Activated CD4-positive, alpha-beta T cell treated with anti-CD3 and anti-CD28 coated beads, Interleukin-2, amount 10 ng/mL, durations not matched to agents 7 days and 5 days (primary cell): ENCODE measurements at places on chromosomes 4 and X.

DNA sequence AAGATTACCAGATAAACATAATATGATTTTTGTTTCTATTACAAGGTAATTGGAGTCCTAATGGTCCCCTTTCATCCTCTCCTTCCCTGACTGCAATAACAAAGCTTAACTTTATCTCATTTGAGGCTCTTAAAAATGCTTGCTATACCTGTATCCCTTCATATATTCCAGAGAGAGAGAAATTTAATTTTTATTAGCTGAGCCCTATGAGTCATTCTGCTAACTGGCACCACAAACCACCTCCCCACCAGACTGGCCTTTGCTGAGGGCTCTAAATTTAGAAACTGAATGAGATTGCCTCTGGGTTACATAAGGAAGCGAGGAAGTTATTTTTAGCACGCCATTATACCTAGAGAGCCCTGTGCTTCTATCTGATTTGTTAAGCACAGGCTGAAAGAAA lies 27.4 kb downstream of the CBLL2 start:
- no peak for DNase-seq

DNA sequence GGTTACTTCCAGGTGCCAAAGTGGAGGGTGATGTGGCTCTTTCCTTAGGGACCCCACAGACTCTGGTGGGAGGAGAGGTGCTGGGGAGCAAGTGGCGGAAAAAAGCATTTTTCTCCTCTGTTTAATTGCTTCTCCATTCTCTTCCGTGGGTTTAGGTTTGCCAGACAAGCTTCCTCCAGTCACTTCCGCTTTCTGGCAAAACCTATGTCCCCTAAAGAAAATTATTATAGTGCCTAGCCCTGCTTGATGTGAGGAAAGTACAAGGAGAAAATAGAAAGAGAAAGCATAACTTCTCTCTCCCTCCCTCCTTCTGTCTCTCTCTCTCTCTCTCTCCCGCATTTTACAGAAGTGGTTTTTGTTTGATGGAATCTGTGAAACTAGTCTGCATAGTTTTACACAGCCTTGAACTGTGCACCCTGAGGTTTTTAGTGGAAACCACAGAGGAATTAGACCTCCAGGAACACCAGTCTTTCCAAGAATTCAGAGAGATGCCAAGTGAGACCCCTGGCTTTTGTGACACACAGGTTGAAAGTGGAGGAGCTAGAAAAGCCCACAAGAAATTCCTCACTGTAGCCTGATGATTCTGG lies 231.1 kb upstream of the ANXA3 start:
- DNase-seq, result no peak

DNA sequence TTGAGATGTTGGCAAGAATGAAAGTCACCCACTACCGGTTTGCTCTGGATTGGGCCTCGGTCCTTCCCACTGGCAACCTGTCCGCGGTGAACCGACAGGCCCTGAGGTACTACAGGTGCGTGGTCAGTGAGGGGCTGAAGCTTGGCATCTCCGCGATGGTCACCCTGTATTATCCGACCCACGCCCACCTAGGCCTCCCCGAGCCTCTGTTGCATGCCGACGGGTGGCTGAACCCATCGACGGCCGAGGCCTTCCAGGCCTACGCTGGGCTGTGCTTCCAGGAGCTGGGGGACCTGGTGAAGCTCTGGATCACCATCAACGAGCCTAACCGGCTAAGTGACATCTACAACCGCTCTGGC lies 12.3 kb downstream of the RPL9 start:
- DNase-seq, result no peak

GRCh38 chrX:80432863-80433262 lies 12.6 kb downstream of the TENT5D start:
- no peak for DNase-seq

DNA sequence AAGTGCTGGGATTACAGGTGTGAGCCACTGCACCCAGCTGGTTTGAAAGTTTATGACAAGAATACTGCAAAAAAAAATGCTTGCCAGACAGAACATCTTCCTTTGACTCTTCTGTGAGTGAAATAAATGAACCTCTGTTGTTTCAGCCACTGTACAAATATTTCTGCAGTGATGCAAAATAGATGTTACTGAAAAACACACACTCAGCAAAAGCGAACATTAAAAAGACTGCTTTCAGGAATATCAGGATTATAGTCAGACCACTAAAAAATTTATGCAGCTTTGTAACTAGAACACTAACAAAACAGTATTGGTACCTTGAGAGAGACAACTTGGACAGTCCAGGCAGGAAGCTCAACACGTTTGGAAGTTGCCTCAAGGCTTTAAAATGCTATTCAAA lies 16.9 kb upstream of the SEPSECS start:
- DNase-seq, result no peak

GRCh38 chr4:98747393-98748091 lies 89.1 kb upstream of the TSPAN5 start:
- no peak for DNase-seq

DNA sequence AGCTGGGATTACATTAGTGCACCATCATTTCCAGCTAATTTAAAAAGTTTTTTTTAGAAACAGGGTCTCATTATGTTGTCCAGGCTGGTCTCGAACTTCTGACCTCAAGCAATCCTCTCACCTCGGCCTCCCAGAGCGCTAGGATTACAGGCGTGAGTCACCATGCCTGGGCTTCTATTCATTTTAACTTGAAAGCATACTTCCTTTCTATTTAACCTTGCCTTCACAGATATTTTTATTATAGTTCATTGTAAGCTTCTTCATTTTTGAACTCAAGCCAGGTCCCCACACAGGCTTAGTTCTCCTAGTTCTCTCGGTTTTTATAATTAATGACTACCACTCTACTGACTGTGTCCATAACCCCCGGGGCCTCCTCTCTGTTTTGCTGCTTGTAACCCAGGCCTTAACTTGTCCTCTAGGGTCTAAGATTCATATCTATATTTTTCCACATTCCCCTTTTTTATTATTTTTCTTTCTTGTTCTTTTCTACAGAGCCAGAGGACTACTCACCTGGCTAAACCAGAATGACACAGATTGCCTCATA lies 50.7 kb downstream of the SNX12 start:
- DNase-seq, result no peak

DNA sequence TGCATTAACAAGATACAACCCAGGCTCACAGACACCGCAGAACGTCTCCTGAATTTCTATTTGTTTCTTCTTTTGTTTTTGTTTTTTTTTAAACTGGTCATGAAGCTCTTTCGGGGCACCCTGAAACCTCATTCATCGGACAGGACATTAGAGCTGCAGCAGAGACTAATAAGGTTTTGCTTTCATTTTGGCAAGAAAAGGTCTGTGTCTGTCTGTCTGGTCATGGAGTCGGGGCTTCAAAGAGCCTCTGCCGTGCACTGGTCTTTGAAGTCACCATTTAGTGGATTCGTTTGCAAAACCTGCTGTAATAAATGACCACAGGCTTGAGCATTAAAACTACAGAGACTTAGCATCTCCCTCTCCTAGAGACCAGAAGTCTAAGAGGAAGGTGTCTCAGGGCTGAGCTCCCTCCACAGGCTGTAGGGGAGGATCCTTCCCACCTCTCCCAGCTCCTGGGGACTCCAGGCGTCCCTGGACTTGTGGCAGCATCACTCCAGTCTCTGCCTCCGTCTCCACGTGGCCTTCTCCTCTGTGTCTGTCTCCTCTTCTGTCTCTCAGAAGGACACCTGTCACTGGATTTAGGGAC lies 247.5 kb downstream of the CRLF2 start:
- no peak for DNase-seq

DNA sequence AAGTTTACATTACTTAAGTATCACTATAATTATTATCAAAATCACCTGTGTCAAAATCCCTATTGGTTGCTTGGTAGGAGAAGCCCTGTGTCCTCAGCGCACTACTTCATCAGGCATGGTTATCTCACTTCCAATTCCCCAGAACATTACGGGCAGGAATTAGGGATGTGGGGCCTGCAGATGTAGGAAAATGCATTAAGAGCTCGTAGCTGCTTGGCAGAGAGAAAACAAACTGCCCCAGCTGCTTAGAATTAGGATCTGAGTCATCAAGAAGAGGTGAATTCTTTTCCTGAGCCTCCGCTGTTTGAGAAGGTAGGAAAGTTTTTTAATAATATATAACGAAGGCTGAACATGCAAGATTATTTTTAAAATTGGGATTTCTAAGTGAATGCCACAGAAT lies 31.1 kb upstream of the CLNK start:
- no peak for DNase-seq

DNA sequence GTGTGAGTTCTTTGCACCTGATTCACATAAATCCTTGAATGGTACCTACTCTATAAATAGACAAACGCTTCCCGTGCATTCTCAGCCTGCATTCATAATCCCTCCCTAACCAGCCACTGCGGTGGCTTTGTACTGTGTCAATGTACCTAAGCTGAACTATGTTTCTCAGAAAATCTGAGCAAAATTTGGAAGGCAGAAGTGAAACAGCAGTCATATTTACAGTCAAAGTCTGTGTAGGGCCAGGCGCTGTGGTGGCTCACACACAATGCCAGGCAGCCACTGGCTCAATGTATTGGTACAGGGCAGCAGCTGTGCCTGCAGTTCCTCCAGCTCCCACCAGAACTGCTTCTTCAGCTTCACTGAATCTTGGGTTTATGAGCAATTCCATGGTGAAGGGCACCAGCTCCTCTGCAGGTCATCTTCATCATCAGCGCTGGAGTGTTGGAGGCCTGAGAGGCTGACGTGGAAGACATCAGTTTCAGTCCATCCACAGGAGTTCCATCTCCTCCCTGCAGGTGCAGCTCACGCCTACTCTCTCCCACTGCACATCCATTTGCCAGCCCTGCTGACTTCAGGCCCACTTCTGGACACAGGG lies 32.3 kb upstream of the IRF2 start:
- DNase-seq, result peak; percentile 57

DNA sequence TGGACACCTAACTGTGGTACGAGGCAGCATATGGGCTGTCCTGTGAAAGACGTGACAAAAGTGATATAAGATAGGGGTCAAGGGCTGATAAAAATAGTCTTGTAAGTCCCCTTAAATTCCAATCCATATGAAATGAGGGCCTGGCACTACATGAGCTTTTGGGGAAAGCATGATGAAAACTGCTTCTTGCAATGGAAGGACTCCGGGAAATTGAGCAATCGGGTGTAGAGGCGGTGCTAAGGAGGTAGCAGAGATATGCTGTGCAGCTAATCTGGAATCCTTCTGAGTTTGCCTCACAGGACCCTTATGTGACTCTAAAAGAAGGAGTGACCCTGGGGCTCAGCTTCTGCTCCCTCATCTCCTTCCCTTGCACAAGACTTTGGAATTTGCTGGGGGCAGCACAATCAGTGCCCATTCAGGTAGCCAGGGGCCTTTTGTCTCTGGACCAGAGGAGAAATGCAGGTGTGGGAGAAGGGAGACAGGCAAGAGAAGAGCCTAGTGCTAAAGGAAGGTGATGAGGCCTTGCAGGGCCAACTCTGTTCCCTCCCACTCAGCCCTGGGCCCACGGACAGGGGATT lies 12.8 kb downstream of the CLDN2 start:
- DNase-seq, result no peak

GRCh38 chr4:81031796-81032551 lies 1.5 kb downstream of the BMP3 start:
- no peak for DNase-seq

DNA sequence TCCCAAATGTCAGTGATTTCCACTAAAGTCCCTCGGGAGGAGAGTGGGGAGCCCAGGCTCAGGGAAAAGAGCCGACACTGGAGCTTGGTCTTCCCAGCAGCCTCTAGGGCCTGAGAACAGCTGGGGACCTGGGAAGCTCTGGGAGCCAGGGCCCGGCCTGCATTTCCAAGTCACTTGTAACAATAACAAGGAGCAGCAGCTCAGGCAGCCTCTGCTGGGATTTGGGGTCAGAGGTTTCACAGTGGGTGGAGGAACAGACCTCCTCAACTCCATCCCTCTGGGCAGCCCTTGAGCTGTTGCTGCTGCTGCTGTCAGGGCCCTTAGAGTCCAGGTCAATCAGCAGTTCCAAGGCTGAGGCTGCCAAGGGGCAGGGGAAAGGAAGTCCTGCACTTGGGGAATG lies 11.1 kb downstream of the STARD8 start:
- no peak for DNase-seq

DNA sequence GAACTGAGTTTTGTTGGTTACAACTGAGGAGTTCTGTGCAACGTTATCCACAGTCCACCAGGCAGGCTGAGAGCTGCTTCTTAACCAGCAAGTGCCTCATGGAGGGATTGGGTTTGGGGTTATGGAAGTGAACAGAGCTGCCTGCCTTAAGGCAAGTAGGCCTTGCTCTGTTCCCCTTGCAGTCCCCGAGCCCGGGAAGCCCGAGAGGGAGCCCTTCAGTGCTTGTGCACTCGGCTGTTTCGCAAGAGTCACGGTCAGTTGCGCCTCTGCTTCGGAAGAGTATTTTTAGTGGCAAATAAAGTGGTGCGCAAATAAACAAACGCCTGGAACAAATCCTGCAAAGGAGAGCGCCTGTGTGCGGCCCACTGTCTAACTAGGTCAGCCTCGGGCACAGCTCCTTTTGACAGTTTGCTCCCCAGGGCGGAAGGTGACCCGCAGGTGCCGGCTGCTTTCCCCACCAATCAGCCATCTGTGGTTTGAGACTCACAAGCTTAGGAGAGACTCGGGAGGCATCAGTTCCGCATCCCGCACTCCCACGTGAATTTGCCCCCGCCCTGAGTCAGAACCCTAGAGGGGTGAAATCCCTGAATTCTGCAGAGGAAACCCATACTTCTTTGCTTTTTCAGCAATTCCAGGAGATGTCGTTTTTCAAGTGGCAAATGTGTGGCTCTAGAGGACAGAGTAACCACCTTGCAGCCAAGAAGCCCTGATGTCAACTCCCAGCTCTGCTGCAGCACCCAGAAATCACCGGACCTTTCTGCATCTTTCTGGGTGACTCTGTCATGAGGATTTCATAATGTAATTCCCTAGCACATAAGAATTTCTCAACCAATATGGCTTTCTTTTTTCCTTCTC lies 56.8 kb downstream of the LGI2 start:
- no peak for DNase-seq

GRCh38 chr4:161817914-161818313 lies 345.9 kb downstream of the FSTL5 start:
- no peak for DNase-seq

GRCh38 chrX:81564851-81565250 lies 362.9 kb downstream of the SH3BGRL start:
- no peak for DNase-seq

GRCh38 chrX:118249146-118249545 lies 96.8 kb upstream of the WDR44 start:
- no peak for DNase-seq

- no peak for DNase-seq
Observed at GRCh38 chr4:111849746-111850284, 295.4 kb upstream of the FAM241A start.

DNA sequence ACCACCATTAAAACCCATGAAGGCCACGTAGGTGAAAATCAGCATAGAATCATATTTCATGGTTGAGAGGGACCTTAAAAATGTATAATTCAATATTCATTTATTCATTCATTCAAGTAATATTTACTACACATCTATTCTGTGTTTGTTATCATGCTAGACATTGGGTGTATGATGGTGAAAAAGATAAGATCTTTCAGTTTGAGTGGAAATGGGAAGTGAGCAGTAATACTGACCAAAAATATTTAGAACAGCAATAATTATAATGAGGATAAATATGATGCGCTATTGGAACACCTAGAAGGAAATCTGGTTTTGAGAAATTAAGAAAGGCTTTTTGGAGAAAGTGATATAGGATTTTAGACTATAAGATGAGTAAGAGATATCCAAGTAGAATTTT lies 28.0 kb downstream of the DKK2 start:
- DNase-seq, result no peak

- DNase-seq, result no peak
Observed at GRCh38 chr4:139584784-139585183, 28.8 kb upstream of the SETD7 start.

GRCh38 chr4:156660465-156660864 lies 311.1 kb downstream of the PDGFC start:
- DNase-seq, result no peak
